ENCODE measurements at places on chromosomes 4 and X.

DNA sequence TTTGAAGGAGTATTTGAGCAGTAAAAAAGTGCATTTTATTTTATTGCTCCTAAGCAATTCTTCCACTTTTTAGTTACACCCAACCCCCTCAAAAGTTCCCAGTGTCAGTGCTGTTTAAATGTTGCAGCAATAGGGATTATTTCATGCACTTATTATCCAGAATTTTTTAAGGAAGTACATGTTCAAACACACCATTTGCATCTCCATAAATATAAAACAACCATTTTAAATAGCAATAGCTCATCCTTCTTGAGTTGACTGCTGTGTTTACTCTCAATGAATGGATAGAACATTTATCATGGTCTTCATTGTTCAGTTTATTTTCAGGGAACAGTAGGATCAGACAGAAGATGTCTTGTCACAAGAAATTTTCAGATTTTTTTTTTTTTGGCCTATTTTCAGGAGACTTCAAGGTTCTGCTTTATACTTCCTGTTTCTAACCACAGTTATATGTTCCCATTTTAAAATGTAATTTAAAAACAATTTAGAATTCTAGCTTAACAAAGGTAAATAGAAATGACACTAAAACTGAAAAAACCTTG, 171.9 kb downstream of the TMA16 start:
- DNase-seq: no peak

GRCh38 chr4:140135529-140136088, 18.4 kb downstream of the MAML3 start:
- peak; percentile 75 for DNase-seq

GRCh38 chr4:174520660-174521059, 1.6 kb downstream of the HPGD start:
- DNase-seq: no peak

DNA sequence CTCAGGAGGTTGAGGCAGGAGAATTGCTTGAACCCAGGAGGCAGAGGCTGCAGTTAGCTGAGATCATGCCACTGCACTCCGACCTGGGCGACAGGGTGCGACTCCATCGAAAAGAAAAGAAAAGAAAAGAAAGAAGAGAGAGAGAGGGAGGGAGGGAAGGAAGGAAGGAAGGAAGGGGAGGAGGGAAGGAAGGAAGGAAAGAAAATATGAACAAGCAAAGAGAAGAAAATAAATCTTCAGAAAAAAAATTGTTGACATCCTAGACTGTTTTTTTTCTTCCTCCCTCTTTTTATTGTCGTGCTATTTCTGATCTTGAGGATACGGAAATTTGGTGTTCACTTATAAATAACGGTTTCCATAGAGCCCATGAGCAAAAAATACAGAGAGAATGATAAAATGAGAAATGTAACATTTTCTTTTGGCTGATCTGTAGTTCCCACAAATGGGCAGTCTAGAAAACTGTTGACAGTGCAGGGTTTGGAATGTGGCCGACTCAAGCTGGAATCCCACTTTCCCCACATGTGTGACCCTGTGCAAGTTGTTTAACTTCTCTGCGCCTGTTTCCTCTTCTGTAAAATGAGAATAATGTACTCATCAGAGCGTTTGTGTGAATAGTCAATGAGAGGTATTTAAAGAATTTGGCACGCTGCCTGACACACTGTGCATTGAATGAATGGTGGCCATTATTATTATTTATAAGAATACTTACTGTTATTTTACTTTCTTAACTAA, 19.4 kb downstream of the SORBS2 start:
- DNase-seq: no peak

- DNase-seq: no peak
Observed at GRCh38 chrX:40145923-40146261, 48.1 kb upstream of the BCOR start.

DNA sequence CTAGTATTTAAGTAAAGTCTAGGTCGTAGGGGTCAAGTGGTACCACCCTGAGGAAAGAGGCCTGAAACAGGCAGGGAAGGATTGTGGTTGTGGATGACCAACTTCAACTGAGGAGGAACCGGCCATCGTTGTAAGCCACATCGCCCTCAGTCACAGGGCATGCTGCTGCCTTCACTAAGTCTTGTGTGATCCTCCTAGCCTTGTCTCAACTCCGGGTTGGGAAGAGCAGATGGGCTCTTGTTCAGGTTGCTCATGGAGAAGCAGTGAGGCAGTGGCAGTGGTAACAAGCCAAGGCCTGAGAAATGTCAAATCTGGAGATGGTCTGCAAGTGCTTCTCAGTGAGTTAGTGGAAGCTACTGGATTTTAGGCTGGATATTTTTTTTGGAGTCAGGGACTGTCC, 22.8 kb upstream of the NKX3-2 start:
- DNase-seq: no peak

DNA sequence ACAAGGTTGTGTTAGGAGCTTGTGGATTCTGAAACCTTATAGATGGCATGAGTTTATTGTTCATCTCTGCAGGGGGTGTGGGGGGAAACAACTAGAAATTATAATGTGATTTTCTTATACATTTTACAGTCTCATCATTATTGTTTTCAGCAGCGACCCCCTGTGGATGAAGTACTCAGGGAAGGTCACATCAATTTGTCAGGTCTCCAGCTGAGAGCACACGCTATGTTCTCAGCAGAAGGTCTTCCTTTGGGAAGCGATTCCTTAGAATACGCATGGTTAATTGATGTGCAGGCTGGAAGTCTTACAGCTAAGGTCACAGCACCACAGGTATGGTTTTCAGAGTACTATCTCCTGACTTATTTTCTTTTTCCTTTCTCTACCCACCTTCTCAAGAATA, 72.2 kb downstream of the BLTP1 start:
- DNase-seq: no peak

GRCh38 chrX:15856636-15857035, 2.0 kb upstream of the AP1S2 start:
- no peak for DNase-seq

- DNase-seq: no peak
Observed at GRCh38 chr4:5469861-5470260, 238.5 kb downstream of the EVC2 start.

DNA sequence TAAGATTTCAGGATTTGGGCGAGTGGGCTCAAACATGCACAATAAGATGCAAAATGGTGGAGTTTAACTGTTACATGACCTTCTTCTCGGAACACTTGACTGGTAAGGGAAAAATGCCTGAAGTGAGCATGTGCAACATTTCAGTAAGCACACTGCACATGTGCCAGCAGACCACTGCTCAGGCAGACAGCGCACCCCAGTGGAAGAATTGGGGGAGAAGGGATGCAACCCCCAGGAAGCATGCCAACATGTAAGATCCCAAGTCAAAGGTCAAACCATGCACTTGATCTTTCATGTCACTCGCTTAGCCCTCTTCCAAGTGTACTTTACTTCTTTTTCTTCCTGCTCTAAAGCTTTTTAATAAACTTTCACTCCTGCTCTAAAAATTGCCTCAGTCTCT, 256.3 kb downstream of the CENPC start:
- no peak for DNase-seq

GRCh38 chr4:31054295-31054694, 334.1 kb downstream of the PCDH7 start:
- DNase-seq: no peak

DNA sequence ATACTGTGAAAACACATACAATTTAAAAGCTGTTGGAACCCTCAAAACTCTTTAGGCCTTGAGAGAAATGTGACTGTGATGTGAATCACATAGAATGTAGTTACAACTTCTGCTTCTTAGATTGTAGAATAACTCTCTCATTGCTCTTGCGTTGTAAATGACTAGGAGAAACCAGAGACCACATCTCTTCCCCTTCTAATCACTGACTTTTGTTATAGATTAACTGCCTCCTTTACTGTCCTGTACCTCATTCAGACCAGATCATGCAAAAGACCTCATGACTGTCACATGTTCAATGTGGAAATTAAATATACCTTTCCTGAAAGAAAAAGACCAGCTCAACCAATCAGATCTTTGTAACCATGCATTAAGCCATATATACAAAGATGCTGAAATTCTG, 43.2 kb upstream of the NEIL3 start:
- DNase-seq: no peak

- no peak for DNase-seq
Observed at GRCh38 chrX:140723121-140723715, 13.7 kb downstream of the LINC00632 start.

DNA sequence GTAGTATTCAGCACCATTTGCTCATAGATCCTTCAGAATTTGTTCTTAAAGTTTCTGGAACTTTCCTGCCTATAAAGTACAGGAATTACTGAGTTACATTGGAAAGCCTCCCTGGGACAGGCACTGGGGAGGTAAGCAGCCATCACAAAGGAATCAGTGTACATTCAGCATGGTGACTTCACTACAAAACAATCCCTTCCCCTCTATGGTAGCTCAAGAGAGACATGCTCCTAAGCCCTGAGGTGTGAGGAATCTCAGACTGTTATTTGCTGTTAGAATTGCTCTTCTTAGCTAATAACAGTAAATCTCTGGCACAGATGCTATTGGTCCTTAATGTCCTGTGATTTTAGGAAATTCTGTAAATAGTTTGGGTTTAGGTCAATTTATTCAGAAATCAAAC, 1898.0 kb upstream of the PCDH7 start:
- no peak for DNase-seq

- DNase-seq: no peak
Observed at GRCh38 chr4:150141756-150142155, 63.5 kb downstream of the DCLK2 start.

GRCh38 chr4:110676241-110676640, 53.4 kb upstream of the PITX2 start:
- DNase-seq: no peak

DNA sequence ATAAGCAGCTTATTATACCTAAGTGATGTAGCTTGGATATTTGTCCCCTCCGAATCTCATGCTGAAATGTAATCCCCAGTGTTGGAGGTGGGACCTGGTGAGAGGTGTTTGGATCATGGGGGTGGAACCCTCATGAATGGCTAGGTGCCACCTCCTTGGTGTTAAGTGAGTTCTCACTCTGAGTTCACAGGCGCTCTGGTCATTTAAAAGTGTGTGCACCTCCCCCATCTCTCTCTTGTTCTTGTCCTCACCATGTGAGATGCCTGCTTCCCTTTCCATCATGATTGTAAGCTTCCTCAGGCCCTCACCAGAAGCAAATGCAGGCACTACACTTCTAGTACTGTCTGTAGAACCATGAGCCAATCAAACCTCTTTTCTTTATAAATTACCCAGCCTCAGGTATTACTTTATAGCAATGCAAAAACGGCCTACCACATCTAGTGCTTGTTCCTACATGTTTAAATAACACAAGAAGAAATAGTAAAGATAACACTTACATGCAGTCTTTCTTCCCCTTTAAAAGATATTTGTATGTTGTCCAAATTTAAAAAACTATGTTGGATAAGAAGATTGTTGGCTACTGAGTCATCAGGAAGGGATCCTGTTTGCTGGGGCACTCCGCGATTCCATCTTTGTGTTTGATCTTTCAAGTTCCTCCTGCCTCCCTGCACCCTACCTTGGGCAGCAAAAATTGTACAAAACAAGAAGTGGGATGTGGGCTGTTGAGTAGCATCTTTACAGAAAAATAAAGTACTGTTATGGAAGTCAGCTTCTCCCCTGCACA, 29.7 kb downstream of the PPP1R2C start:
- no peak for DNase-seq

DNA sequence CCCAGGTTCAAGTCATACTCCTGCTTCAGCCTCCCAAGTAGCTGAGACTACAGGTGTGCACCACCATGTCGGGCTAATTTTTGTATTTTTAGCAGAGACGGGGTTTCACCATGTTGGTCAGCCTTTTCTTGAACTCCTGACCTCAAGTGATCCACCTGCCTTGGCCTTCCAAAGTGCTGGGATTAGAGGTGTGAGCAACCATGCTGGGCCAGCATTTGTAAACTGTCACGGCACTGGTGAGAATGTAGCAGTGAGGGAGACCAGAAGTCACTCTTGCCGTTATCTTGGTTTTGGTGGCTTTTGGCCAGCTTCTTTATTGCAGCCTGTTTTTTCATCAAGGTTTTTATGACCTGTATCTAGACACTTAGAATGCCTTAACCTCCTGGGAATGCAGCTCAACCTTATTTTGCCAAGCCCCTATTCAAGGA, 22.4 kb downstream of the PCDH18 start:
- no peak for DNase-seq

- DNase-seq: no peak
Observed at GRCh38 chrX:2242326-2242725, 258.4 kb downstream of the DHRSX start.

- no peak for DNase-seq
Observed at GRCh38 chrX:40054793-40055192, 43.0 kb downstream of the BCOR start.

GRCh38 chrX:135890087-135890585, 3.1 kb downstream of the CT45A10 start:
- no peak for DNase-seq

DNA sequence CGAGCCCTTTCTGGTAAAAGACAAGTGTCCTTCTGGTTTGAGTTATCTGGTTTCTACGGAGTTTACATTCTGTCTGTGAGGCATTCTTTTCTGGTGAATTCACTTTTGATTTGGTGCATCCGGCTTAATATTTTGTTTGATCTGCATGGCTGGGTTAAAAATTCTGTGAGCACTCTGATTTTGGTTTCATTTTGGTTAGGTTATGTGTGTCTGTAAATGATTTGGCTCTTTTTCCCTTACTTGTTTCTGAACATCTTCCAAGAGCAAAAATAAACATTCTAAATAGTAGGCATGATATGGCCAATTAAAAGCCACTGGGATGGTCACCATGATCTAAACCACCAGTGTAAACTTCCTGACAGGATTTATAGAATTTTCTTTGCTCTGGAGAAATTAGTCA, 85.7 kb upstream of the PTPN13 start:
- DNase-seq: no peak

GRCh38 chrX:101276238-101276637, 14.9 kb downstream of the TAF7L start:
- no peak for DNase-seq

DNA sequence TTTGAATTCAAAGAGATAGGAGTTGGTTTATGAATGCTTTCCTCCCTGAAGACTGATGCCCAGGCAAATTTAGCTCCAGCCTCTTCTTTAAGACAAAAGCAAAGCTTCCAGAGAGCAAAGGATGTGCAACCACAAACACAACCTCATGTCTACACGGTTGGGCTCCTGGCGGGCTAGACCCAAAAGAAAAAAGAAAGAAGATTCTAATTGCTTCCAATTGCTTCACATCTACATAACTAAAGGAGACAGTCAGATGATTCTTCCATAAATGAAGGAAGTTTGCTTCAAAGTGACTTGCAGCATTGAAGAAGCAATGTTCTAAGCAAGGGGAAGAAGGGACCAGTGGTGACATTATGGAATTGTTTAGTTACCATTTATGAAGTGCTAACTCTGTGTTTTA, 1603.0 kb upstream of the TENM3 start:
- DNase-seq: no peak

DNA sequence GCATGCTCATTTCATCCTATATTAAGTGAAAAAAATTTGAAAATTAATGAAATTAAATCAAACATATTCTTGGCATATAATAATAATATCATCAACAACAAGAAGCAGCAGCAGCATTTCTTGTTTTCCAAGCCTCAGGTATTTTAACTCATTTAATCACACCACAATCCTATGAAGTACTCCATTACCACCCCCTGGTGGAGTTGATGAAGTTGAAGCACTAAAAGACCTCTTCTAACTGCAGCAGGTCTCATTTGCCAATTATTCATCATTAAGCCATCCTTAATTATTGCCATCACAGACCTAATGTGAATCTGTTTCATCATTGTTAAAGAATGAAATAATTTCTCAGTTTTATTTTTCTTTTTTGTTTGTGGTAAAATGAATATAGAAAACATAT, 801.4 kb upstream of the GRID2 start:
- no peak for DNase-seq

Data from NCI-H2171 (cell line).